Right cardiac atrium (tissue), 5 donors: ENCODE measurements at places on chromosomes 1 and 21. TPM values are rescaled to one million over a fixed set of nuclear protein-coding genes. Genes with fewer than 3 reads are reported as not detected.

The DNAJC28 gene
- 3.8 TPM for total RNA-seq

The LINGO4 gene
- 0.28 TPM for total RNA-seq

The CASQ1 gene
- 9.5 TPM for total RNA-seq

The PRAMEF10 gene
- total RNA-seq = not detected

The S1PR1 gene
- total RNA-seq = 62.4 TPM

- DNase-seq = no peak
Observed at GRCh38 chr21:29499734-29500343, 201.1 kb downstream of the BACH1 start.

DNA sequence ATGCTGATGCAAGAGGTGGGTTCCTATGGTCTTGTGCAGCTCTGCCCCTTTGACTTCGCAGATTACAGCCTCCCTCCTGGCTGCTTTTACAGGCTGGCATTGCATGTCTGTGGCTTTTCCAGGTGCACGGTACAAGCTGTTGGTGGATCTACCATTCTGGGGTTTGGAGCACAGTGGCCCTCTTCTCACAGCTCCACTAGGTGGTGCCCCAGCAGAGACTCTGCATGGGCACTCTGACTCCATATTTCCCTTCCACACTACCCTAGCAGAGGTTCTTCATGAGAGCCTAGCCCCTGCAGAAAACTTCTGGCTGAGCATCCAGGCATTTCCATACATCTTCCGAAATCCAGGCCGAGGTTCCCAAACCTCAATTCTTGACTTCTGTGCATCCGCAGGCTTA is 989.0 kb downstream of the PLA2G4A start:
- no peak for DNase-seq

DNA sequence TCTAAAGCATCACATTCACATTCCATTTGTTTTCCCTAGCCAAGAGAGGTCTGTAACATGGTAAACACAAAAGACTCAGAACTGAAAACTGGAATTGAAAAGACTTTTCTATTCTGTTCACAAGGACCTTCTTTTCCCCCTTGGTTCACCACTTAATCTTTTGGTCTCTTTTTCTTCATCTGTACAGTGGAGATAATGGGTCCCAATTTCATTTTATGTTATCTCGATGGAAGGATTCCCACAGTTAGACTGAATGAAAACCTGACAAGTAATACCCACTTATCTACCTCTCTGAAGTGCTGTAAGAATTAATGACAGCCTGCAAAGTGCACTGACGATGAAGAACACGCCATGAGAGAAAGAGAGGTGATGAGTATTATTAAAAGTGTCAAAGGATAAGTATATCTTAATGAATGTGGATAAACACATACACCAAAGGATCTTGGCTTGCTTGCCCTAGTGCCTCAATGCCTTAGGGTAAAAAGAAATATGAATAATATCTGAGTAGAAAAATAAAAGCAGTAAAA is 71.5 kb downstream of the CYYR1 start:
- DNase-seq = no peak

DNA sequence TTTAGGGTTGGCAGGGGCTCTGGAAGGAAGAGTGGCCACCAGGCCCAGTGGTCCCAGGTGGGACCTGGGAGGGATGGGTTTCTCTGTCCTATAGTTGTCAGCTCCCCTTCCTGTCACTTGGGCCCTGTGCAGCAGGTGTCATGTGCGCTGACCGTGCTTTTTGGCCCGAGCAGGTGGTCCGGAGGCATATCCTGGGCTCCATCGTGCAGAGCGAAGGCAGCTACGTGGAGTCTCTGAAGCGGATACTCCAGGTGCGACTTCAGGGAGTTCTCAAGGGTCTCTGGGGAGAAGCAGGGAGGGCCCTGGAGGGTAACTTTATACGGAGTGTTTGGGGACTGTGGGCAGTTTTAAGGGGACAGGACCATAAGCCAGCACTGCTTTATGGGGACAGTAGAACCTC is 82.2 kb downstream of the ARHGEF10L start:
- DNase-seq = no peak

DNA sequence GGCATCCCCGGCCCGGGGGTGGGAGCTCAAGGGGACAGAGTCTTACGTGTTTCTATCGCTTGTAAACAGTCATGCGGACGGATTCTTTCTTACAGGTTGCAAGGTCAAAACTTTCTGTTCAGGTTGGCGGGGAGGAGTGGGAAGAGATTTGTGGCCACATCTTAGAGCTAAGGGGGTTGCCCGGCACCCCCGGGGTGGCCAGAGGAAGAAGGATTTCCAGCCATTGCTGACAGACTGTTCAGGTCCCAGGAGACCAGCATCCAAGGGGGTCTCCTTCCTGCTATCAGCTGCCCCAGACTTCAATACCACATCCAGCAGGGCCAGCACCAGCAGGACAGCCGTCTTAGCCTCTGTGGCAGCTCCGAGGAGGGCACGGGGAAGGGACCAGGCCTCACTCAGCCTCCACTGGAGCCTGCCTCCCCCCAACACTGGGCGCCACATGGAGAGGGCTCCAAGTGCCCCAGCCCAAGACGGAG is 52.0 kb downstream of the KIF21B start:
- DNase-seq = no peak

- no peak for DNase-seq
Observed at GRCh38 chr1:1346501-1346890, 2.7 kb downstream of the DVL1 start.

GRCh38 chr1:233972951-233973635 is 68.6 kb downstream of the SLC35F3 start:
- no peak for DNase-seq

- no peak for DNase-seq
Observed at GRCh38 chr1:11569954-11570353, 84.3 kb downstream of the FBXO2 start.

DNA sequence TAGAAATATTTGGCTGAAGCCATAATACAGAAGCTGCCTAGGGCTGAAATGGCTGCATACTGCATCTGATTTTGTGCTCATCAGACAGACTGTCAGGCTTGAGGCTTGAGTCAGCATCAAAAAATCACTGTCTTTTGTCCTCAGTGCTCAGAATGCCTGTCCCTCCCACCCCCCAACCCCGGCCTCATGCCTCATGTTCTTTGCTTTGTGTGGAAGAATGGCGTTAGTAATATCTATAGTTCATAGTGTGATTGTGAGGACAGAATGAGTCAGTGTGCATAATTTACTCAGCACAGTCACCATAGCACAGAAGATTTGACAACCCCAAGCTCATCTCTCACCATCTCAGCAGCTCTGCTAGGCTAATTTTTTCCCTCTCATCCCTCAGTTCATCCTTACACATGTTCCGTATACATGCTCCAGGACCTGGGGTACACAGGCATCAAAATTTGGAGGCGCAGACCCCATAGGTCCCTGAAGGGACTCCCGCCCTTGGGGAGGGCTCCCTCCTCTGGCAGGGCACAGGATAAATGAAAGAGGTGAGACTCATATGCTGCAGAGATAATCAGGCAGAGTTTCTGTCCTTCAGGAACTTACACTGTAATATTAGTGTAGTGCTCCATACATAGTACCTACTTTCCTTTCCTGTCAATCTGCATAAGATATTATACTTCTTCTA is 159.1 kb upstream of the C8B start:
- DNase-seq = no peak

GRCh38 chr1:62500210-62500609 is 63.4 kb downstream of the USP1 start:
- no peak for DNase-seq

DNA sequence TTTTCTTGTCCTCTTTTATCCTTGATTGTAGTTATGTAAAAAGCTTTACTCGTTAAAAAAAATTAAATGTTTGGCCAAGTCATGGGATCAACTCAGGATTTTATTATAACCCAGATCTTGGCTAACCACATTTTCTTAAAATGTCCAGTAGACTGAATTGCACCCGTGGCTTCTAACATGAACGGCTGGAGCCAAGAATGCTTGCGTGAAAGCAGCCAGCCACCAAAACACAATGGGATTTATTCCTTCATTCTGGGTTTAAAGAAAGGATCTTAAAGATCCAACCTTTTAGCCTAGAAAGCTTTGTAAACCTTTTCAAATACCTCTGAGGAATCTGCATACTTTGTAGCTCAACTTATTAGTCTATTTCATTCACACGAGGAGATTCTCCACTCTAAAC is 404.4 kb downstream of the USP25 start:
- DNase-seq = no peak

GRCh38 chr1:197673292-197673691 is 102.0 kb downstream of the DENND1B start:
- no peak for DNase-seq

DNA sequence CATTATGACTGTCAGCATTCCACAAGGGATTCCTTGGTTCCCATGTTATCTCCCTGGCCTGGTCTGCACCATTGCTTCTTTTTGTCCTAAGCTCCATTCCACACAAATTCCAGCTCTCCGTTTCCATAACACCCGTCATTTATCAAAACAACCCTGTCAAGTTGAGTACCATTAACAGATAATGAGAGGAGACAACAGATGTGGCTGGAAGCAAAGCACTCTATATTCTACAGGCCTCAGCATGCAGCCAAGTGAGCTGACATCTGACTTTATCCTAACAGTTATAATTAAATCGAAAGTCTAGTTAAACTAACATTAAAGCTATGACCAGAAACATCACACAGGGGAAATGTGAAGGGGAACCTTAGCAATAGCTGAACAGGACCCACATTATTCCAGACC is 110.4 kb downstream of the RERE start:
- no peak for DNase-seq

GRCh38 chr1:24186031-24186710 is 918 bp downstream of the IFNLR1 start:
- no peak for DNase-seq

- no peak for DNase-seq
Observed at GRCh38 chr1:18072066-18072465, 35.5 kb upstream of the IGSF21 start.

GRCh38 chr1:34987018-34987417 is 1.9 kb upstream of the TMEM35B start:
- DNase-seq = no peak

DNA sequence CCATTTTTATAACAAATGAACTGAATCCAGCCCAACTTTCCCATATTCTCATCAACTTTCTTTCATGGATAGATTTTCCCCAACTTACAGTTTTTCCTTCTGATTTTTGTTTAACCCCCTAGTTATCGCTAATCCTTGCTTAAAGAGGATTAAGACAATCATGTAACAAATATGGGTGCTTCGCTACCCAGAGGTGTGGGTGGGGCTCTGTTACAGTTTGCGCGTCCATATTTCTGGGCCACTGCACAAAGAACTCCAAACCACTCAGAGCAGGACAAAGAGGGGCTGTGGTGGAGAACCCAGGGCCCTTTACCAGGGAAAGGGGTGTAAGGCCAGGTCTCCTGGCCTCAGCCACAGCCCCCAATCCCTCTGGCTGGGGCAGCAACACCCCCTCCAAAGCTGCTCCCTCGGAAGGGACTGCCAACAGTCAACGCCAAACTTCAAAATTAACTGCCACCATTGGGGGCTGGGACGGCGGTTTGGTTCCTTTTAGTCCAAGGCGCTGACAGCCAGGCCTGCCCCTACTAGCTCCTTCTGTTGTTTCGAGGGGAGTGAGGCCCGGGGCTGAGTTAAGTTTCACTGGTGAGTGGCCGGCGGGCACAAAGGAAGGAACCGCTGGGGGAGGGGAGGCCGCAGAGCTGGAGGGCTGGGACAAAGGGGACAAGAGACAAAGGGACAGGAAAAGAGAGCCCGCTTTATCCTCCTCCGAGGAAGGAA is 27.9 kb downstream of the SSBP3 start:
- no peak for DNase-seq

GRCh38 chr1:155514582-155515187 is 47.9 kb downstream of the ASH1L start:
- no peak for DNase-seq

- no peak for DNase-seq
Observed at GRCh38 chr1:220875260-220875659, 4.0 kb upstream of the HLX start.
